ENCODE measurements at places on chromosomes 16 and 17.
A peak's percentile ranks its signal among the peaks of the same experiment; 100 is the strongest.

- DNase-seq, result no peak
Measured at GRCh38 chr16:49849037-49849753, 6.7 kb downstream of the ZNF423 start.

- DNase-seq, result no peak
Measured at GRCh38 chr17:67672592-67673335, 45.0 kb upstream of the NOL11 start.

- no peak for DNase-seq
Measured at GRCh38 chr17:9090641-9091096, 69.4 kb downstream of the NTN1 start.

DNA sequence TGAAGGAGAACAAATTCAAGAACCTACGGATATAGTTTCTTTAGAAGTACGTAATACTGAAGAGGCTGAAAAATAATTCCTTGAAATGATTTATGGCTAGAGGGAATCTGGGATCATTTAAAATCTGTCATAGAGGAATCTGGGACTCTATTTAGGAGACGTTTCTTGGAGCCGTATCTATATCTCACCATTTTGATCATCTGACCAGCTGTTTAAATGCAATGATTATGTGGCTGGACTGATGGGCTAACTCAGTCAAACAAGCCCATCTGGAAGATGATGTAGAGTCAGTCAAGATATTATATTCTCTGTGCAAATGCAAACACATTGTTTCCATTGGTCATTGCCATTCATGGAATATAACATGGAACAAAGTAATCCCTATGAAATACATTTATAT is 467.7 kb upstream of the ZFHX3 start:
- no peak for DNase-seq

DNA sequence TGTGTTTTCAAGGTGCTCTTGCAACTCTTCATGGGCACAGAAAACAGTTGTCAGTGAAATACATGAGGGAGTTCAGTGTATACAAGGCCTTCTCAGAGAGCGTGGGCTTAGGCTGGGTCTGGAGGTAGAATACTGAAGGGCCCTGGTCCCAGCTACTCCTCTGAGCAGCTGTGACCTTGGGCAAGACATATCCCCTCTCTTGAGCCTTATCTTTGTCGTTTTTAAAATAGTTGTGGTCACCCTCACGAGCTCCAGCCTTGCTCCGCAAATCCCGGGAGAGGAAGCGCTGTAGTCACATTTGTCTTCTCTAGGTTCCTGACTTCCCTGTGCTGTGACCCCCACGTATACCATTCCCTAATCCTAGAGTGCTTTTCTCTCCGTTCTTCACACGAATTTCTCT is 3.6 kb downstream of the ZNRF1 start:
- DNase-seq, result no peak

GRCh38 chr17:9185142-9185541 is 163.8 kb downstream of the NTN1 start:
- DNase-seq, result no peak

DNA sequence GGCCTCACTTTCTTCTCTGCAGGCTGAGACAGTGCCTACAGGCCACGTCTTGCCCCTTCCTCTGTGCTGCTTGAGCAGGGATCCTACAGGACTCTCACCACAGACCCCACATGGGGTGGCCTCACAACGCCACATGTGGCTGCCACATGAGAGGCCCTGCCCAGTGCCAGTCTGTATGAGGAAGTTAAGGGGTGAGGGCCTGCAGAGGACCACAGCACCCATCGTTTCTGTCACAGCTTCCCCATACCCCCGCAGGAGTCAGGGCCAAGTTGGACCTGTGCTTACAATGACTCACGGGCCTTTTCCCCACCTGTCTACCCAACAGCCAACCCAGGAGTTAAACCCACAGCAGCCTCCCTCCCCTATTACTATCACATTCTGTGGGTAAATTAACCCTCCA is 2.9 kb upstream of the GSDMB start:
- DNase-seq, result no peak

DNA sequence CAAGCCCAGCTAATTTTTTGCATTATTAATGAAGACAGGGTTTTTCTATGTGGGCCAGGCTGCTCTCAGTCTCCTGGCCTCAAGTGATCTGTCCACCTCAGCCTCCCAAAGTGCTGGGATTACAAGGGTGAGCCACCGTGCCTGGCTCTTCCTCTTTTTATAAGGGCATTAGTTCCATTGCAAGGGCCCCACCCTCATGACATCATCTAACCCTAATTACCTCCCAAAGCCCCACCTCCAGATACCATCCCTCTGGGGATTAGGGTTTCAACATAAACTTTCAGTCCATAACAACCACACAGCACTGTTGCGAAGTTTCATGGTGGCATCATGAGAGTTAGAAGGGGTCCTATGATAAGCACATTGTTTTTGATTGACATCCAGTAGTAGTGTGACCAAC is 277.7 kb downstream of the GRIN2A start:
- no peak for DNase-seq

- DNase-seq, result no peak
Measured at GRCh38 chr16:75343286-75343685, 90.0 kb downstream of the CFDP1 start.

DNA sequence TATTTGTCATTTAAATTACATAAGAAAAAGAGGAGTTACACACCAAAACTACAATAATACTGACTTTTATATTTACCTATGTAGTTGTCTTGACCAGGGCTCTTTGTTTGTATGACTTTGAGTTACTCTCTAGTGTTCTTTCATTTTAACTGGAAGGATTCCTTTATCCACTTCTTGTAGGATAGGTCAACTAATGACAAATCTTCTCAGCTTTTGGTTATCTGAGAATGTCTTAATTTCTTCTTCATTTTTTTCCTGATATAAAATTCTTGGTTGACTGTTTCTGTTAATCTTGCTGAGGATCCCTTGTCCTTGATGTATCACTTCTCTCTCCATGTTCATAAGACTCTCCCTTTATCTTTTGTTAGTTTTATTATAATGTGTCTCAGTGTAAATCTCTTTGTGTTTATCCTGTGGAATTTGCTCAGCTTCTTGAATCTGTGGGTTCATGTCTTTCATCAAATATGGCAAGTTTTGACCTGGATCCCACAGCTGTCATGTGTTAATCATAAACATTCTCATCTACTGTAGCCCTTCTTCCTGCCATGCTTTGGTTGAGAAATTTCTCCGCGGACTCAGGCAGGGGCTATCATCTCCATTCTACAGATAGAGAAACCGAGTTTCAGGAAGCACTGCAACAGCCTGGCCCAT is 5.4 kb downstream of the PRSS41 start:
- DNase-seq, result no peak

GRCh38 chr16:69131167-69131838 is 1.1 kb downstream of the CHTF8 start:
- DNase-seq, result peak; percentile 46

DNA sequence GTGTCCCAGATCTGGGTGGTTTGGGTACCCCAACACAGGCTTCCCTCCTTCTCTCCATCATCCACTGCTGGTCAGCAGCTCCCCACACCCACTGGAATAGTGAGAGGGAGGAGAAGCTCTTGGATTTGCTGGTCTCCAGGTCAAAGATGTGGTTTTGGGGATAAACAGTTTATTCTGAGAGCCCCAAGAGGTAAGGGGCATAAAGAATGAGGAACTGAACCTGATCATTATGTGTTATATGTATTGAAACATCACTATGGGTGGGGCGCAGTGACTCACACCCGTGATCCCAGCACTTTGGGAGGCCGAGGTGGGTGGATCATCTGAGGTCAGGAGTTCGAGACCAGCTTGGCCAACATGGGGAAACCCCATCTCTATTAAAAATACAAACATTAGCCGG is 3.9 kb downstream of the DPEP2 start:
- DNase-seq, result no peak

DNA sequence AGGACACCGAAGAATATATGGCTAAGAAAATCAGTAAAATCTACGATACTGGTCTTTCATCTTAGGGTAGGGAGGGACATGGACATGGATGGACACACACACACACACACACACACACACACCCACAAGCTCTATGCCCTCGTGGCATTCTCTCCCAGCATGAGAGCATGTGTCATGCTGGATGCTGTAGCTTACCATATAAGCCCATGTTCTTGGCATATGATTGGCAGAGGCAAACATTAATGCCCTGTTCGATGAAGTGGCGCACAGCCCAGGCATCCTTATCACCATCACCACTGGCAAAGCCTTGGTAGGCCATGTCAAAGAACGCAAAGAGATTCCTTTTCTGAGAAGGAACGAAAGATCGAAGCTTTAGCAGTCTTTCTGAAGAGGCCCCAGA is 17.6 kb downstream of the GOT2 start:
- no peak for DNase-seq

GRCh38 chr16:15041271-15042004 is 14.4 kb downstream of the NTAN1 start:
- DNase-seq, result peak; percentile 52

DNA sequence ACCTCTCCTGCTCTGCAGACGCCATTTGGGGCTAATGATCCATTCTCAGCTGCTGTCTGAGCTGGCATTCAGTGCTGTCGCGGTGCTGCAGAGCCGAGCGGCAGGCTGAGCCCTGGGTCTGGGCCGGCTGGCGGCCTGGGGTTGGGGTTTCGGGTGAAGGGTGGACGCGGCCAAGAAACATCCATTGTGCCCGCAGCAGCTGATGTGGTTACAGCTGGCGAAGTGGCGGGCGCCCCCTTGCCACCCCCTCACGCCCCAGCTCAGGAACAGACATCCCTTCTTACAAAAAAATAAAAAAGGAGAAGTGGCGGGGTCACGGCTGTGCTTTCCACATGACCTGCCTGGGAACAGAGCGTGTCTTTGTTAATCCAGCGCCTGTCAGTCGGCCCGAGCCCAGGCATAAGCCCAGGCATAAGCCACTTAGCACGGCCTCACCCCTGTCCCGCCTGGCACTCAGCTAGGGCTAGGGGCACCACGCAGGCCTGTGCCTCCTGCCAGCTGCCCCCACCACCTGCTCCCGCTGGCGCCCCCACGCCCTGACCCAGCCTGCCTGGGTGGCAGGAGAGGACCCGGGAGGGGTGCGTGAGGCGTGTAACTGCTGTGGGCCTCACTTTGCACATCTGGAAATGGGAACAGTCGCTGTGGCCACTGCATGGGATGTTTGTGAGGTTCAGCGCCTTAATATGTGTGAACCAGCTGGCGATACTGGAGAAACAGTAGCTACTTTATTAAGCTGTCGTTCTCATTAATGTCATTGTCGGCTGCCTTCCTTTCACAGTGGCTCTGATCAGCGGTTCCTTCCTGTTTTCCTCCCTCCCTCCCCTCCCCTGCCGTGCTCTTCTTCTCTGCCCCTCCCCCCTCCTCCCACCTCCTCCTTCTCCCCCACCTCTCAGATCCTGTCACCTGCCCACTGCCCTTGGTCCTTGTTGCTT is 197.7 kb upstream of the CIBAR2 start:
- peak; percentile 61 for DNase-seq

GRCh38 chr16:65666132-65666941 is 544.5 kb upstream of the CDH11 start:
- peak; percentile 34 for DNase-seq

GRCh38 chr16:83956336-83957289 is 3.6 kb downstream of the OSGIN1 start:
- DNase-seq, result peak; percentile 90

- peak; percentile 25 for DNase-seq
Measured at GRCh38 chr16:67156143-67156844, 3.4 kb downstream of the TRADD start.

DNA sequence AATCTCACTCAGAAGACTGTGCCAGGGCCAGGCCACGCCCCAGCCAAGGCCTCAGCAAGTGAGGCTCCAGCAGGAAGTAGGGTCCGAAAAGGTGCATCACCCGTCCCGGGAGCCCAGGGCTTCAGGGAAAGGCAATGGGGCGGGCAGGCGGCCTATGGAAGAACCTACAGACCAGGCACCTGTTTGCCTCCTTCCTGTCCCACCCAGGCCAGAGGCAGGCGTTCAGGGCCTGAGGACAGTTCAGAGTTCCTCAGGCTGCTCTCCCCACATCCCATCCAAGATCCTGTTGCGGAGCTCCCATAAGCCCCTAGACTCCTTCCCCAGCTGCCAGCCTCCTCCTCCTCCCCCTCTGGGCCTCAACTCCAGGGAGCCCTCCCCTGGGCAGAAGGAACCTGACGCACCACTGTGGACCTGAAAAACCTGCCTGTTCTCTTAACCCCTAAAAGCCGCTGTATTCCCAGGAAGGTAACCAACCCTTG is 2.3 kb downstream of the CLUH start:
- no peak for DNase-seq

GRCh38 chr16:81688182-81688581 is 90.9 kb upstream of the PLCG2 start:
- no peak for DNase-seq

GRCh38 chr17:1040216-1040600 is 43.3 kb downstream of the TIMM22 start:
- DNase-seq, result no peak

- DNase-seq, result peak; percentile 45
Measured at GRCh38 chr17:2689411-2690164, 22.0 kb downstream of the CLUH start.

DNA sequence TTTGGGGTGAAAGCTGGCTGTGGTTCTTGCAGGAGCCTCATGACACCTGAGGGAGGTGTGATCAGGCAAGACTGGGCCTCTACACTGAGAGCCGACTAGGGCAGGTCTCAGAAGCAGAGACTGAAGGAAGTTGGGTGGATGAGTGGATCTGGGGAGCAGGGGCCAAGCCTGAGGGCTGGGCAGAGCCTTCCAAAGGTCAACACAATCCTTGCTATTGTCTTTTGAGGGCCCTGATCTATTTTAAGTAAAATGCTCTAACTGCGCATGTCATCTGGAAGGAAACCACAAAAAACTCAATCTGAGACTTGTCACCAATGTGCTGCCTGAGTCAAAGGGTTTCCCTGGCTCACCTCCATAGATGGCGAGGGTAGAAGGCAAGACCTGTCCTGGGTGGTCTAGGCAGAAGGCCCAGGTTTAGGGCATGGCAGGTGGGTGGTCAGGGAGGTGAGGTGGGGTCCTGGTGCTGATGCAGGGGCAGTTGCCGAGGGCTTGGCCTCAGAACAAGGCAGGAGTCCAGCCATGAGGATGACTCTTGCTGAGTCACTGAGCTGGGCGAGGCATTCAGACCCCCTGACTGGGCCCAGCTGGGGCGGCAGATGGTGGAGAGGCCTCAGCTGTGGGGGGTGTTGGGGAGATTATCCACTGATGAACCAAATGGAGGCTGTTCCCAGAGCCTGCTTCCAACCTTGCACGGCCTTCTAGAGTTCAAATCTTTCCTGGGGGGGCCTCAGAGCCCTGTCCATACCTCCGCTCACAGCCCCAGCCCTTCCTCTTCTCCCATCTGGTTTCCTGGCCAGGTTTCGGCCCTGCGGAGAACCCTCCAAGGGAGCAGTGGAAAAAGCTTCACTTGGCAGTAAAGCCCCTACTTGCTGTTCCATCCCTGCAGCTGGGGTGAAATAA is 5.1 kb downstream of the MVP start:
- DNase-seq, result no peak

- DNase-seq, result peak; percentile 95
Measured at GRCh38 chr17:58338841-58339754, 10.5 kb upstream of the TSPOAP1 start.

GRCh38 chr16:11045846-11046245 is 101.5 kb downstream of the CLEC16A start:
- DNase-seq, result no peak

DNA sequence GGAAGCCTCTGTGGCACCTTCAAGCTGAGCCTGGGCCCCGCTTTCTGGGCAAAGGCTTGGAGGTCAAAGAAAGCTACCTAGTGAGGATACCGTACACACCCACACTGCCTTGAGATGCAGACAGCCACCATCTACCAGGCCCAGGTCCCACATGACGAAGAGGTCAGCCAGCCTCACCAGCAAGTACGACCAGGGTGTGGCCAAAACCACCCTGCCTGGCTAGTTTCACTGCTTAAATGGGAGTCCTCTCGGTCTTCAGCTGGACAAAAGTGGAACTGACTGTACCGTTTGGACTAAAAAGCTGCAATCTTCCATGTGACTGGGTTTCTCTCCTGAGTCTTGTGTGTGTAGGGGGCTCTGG is 21.6 kb downstream of the VASN start:
- no peak for DNase-seq
